Activated CD4-positive, alpha-beta T cell treated with anti-CD3 and anti-CD28 coated beads, Interleukin-2, amount 10 ng/mL, durations not matched to agents 7 days and 5 days (primary cell): ENCODE measurements at places on chromosomes 4 and X. TPM values are rescaled to one million over a fixed set of nuclear protein-coding genes. Genes with fewer than 3 reads are reported as not detected.

DNA sequence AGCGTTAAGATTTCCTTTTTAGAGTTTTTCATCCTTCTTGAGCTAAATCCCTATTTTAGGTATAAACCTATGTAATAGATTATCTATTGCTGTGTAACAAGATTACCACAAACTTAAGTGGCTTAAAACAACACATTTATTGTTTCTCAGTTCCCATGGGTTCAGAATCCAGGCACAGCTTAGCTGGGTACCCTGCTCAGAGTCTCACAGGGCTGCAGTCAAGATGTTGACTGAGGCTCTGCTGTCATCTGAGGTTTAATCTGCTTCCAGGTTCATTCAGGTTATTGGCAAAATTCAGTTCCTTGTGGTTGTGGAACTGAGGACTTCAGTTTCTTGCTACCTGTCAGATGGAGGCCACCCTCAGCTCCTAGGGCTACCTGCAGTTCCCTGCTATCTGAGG lies 60.9 kb downstream of the GK start:
- peak overlapping the region; percentile 92 for H3K27ac ChIP-seq
- H3K4me3 ChIP-seq: no peak overlapping the region
- no peak for DNase-seq
- peaks cover 31% of the 10 kb centered on the region for H3K36me3 ChIP-seq
- no peaks in the 10 kb centered on the region for H3K27me3 ChIP-seq
- H3K4me1 ChIP-seq: peaks cover 57% of the 10 kb centered on the region

GRCh38 chr4:32145987-32146386 lies 1425.8 kb downstream of the PCDH7 start:
- no peak overlapping the region for H3K27ac ChIP-seq
- no peaks in the 10 kb centered on the region for H3K27me3 ChIP-seq
- H3K4me1 ChIP-seq: no peaks in the 10 kb centered on the region
- no peak for DNase-seq
- H3K36me3 ChIP-seq: no peaks in the 10 kb centered on the region
- H3K4me3 ChIP-seq: no peak overlapping the region

GRCh38 chr4:152708796-152709195 lies 29.0 kb upstream of the TMEM154 start:
- H3K27ac ChIP-seq: no peak overlapping the region
- no peak for DNase-seq
- H3K27me3 ChIP-seq: peaks cover 5% of the 10 kb centered on the region
- H3K4me3 ChIP-seq: no peak overlapping the region

GRCh38 chrX:103012945-103013344 lies 51.0 kb downstream of the BEX1 start:
- no peak overlapping the region for H3K27ac ChIP-seq
- H3K27me3 ChIP-seq: peaks cover 6% of the 10 kb centered on the region
- H3K4me3 ChIP-seq: no peak overlapping the region
- no peak for DNase-seq
- H3K4me1 ChIP-seq: no peaks in the 10 kb centered on the region

The RHOXF1 gene
- not detected for total RNA-seq

- no peaks in the 10 kb centered on the region for H3K36me3 ChIP-seq
- no peaks in the 10 kb centered on the region for H3K27me3 ChIP-seq
- no peaks in the 10 kb centered on the region for H3K4me1 ChIP-seq
- no peak overlapping the region for H3K4me3 ChIP-seq
- H3K27ac ChIP-seq: no peak overlapping the region
Measured at GRCh38 chrX:261167-261918, 19.8 kb upstream of the PLCXD1 start.

GRCh38 chrX:18617407-18617750 lies 54.5 kb downstream of the RS1 start:
- no peak overlapping the region for H3K27ac ChIP-seq
- H3K27me3 ChIP-seq: no peaks in the 10 kb centered on the region
- H3K4me3 ChIP-seq: no peak overlapping the region
- no peak for DNase-seq
- no peaks in the 10 kb centered on the region for H3K36me3 ChIP-seq
